ENCODE measurements at places on chromosomes 7 and 10.

DNA sequence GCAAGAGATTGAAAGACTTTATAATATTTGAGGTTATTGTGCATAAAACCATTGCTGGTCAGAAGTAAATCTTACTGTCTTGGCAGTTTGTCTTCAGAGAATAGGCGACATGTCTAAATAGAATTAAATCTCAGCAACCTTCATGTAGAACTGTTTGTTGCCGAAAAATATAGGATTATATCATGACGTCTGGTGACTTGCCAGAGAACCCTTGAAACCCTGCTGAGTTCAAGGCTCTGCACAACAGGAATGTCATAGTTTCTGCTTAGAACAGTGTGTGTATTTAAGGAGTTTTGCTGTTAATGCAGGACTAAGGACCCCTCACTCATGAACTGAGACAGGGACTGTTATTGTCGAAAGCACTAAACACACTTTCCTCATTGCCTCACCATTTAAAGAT is 206.4 kb upstream of the ETV1 start:
- DNase-seq, result no peak

DNA sequence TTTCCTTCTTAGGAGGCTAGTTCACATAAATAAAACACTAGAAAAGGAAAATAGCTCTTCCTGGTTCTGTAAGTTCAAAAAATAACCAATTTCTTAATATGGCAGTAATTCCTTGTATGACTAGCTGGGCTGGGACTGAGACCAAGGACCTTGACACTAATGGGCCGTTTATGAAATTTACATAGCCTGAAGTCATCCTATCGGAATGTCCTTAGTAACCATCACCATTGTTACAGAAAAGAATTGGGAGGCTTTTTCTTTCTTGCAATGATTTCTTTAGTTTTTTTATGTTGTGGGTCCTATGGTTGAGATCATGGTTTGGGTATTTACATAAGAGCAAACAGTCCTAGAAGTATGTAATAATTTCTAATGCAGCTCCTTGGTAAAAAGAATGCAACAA is 87.1 kb upstream of the HDAC9 start:
- no peak for DNase-seq

- DNase-seq, result no peak
Measured at GRCh38 chr10:19818876-19819275, 2.6 kb downstream of the PLXDC2 start.

DNA sequence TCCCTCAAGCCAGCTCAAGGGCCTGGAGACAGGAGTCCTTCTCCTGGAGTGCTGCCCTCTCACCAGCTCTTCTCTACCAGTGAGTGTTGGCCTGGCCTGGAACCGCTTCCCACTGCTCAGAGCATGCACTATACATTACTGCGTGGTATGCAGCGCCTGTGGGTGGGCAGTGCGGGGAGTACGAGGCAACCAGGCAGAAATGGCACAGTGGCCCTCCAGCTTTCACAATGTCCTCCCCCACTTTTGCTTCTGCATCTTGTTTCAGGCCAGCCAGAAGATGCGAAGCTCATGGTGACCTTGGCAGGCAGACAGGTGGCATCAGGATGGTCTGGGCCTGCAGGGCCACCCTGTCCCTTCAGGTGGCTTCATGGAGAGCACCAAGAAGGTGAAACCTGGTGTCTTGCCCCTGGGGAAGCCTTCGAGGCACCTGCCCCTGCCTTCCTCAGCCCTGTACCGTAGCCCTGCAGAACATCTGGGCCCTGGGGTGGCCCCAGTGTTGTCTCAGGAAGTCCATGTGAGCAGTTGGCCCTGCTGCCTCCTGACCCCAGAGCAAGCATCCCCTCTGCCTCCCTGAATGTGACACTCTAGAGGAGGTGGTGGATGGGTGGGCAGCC is 35.8 kb downstream of the RASGEF1A start:
- DNase-seq, result no peak

- DNase-seq, result no peak
Measured at GRCh38 chr7:48518092-48518491, 346.8 kb downstream of the ABCA13 start.

DNA sequence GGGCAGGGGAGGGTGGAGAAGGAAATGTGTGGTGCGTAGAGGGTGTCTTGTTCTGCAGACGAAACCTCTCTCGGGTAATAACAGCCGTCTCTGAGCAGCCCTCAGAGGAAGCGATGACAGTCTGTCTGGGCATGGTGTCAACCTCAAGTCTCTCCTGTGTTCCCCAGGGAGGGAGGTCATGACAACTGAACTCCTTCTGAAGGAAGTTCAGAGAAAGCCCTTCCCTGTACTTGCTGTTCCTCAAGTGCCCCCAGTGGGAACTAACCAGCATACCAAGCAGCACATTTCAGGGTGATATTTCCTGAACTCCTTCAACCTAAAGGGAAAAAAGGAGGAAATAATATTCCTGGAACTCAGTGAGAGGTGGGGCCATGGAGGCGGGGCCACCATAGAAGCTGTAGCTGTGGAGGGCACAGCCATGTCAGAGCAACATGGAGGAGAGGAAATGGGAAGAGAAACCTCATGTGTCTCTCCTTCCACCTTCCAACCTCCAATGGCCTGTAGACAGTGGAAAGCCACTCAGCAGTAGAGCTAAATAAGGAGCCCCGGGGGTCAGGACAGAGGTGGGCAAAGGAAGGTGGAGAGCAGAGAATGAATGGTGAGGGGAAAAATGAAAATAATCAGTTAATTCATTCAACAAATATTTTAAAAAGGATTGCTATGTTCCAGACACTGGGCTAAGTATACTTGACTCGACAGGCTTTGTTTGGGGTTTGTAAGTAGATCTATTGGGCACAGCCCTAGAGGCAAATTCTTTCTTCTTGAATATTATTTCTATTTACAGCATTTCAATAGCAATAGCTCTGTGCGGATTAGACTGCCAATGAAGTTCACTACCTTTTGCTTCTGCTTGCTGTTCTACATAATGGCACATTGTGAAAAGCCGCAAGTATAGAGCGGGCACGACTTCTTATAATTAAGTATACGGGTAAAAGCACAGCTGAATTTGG is 61.0 kb upstream of the AOAH start:
- DNase-seq, result no peak

- DNase-seq, result no peak
Measured at GRCh38 chr7:95859429-95859828, 87.1 kb downstream of the DYNC1I1 start.

DNA sequence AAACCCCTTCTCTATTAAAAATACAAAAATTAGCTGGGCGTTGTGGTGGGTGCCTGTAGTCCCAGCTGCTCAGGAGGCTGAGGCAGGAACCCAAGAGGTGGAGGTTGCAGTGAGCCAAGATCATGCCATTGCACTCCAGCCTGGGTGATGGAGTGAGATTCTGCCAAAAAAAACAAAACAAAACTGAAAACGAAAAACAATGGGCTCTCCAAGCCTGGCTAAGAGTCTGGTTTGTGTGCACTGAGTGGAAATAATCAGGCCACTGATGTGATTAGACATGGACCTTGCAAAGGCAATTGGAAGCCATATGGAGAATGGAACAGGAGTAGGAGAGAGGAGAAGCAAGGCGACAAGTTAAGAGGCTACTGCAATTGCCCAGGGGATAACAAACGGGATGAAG is 60.1 kb upstream of the GSDME start:
- DNase-seq, result no peak

- no peak for DNase-seq
Measured at GRCh38 chr7:64965594-64965993, 25.2 kb downstream of the ZNF117 start.

DNA sequence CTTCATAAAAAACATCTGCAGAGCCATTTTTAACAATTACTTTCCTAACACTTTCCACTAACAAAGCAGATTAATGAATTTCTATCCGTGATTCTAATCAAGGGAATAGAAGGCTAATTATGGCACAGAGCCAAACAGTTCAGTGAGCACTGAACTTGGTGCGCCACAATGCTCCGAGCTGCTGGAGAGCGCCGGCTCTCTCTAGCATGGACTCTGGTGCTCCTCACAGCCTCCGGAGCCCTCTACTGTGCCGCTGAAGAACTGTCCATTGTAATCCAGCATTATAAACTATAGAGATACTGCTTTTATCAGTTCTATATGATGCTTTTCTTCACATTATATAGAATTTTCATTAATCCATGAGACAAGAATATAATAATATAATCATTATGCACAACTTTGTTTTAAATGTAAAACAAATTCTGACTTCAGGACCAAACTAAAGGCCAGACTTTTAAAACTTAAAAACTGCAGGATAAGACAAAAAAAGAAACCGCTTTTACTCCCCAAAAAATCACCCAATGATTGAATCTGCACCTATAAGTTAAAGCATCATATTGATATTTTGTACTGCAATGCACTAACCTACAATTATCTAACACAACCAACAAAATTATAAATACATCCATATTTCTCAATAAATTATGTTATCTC is 123.6 kb downstream of the RNF32 start:
- no peak for DNase-seq

Data from iPS DF 19.7 (cell line).